ENCODE measurements at places on chromosomes 2 and 18.

DNA sequence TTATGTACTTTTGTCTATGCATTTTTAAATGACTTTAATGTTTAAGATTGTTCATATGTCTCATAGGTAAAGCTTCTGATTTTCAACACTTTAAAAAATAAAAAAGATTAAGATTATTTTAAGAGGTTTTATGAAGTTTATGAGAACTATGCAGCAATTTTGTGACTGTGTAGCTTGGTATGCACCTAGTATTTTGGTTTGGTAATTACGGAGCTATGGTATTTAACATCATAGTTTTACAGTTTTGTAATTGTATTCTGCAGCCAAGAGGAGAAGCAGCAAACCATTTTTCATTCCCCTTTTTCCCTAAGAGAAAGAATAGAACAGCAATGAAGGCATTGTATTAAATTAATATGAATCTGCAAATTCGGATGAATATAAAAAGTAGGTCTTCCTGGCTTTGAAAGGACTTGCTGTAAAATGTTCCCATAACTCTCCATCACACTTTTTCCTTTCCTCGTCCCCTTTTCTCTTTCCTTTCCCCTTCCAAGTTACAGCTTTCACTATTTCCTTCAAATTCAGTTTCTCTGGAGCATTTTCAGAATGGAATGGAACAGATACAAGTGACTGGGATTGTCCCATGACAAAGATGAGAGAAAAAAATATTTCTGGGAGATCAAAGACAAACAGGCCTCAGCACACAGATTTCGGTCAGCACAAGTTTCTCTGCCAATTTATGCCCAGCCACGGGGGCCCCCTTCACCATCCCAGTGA lies 26.1 kb upstream of the PIEZO2 start:
- peak; percentile 89 for DNase-seq

DNA sequence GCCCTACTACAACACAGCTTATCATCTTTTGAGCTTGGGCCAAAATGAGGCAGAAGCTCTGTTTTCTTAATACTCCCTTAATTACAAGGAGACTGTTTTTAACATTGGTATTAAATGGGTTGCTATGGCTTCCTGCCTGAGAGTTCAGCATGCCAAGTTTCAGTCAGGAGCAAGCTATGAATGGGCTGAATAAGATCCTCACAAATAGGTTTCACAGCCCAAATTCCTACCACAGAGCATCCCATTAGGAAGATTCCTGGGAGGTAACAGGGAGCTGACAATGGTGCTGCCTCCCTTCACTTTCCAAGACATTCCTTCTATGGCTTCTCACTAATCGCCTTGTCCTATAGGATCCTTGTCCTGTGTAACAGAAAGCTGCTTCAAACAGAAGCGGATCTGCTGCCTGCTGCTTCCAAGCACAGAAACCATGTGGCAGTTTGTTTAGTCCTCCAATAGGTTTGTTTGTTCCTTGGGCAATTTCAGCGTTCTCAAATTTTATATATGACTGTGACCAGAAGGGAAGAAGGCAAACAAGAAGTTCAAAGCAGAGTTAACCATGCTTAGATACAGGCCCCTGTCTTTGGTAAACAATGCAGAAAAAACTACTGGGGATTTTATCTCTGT lies 70.9 kb downstream of the NCKAP5 start:
- DNase-seq, result peak; percentile 69

GRCh38 chr18:23213200-23213599 lies 77.9 kb downstream of the CABLES1 start:
- no peak for DNase-seq

- no peak for DNase-seq
Observed at GRCh38 chr2:19496646-19497045, 138.2 kb upstream of the OSR1 start.

GRCh38 chr18:49747876-49748275 lies 65.5 kb downstream of the ACAA2 start:
- DNase-seq, result peak; percentile 57

DNA sequence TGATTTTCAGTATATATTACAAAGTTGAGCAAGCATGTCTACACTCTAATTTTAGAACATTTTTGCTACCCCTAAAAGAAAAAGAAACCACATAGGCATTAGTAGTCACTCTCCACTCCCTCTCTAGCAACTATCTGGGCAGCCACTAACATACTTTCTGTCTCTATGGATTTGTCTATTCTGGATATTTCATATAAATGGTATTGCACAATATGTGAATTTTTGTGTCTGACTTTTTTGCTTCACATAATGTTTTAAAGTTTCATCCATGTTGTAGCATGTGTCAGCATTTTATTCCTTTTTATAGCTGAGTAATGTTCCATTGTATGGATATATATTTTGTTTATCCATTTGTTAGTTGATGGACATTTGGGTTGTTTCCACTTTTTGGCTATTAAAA lies 232.5 kb upstream of the CTAGE1 start:
- DNase-seq, result peak; percentile 63

- DNase-seq, result no peak
Observed at GRCh38 chr2:194567661-194568017, 1089.4 kb upstream of the SLC39A10 start.

DNA sequence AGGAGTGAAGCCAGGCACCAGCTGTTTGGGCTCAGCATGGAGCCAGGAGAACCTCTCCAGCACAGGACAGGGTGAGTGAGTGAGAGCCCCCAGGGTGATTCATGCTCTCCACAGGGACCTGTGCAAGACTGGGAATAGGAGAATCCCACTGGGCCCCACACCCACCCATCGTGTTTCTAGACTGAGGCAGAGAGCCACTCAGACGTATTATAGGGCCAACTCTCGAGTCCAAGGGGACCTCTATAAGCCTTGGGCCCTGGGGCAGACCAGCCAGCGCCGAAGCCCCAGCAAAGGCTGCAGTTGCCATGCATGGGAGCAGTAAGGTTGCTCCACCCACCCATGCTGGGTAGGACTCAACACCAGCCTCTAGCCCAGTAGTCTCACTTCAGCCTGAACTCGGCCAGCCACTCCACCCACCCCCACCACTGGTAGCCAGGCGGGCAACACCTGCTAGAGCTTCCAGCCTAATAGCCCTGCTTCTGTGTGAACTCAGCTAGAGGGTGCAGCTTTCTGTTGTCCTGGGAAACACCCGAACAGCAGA lies 19.0 kb downstream of the PFN4 start:
- DNase-seq, result no peak

DNA sequence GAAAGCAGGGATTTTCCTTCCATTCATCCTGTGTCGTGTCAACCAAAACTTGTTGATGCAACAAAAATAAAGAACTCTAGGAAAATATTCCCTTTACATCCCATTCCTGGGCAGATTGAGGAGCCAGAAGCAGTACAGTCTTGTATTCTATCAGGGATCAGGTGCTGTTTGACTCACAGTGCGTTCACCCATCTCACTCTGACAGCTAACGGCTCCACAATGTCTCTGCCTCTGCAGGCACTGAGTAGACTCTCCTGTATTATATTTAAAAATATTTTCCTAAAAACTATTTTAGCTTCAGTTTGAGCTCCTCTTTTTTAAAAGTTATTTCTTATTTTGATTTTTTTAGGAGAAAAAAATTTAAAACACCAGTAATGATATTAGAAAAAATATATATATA lies 600.6 kb upstream of the SALL3 start:
- no peak for DNase-seq

DNA sequence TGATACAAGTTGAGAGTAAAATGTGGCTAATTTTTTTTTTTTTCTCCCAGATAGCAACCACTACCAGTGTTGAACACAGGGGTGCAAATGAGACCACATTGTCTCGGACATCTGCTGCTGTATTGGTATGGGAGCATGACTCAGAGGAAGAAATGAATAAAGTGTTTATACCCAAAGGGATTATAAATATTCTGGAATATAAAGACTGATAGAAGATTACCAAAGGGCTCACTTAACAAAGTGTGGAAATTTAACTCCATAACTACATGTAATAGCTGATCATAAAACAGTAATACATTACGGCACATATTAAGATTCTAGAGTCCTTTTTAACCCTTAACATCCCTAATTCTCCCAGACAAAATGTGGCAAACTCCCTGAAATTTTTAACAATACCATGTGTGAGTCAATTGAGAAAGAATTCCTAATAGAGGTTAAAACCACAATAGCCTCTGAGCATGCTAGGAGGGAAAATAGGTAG lies 1023.0 kb upstream of the ACVR2A start:
- peak; percentile 60 for DNase-seq

GRCh38 chr2:696463-696862 lies 19.3 kb upstream of the TMEM18 start:
- DNase-seq, result no peak

GRCh38 chr2:234204480-234204879 lies 154.0 kb downstream of the SPP2 start:
- DNase-seq, result peak; percentile 36

DNA sequence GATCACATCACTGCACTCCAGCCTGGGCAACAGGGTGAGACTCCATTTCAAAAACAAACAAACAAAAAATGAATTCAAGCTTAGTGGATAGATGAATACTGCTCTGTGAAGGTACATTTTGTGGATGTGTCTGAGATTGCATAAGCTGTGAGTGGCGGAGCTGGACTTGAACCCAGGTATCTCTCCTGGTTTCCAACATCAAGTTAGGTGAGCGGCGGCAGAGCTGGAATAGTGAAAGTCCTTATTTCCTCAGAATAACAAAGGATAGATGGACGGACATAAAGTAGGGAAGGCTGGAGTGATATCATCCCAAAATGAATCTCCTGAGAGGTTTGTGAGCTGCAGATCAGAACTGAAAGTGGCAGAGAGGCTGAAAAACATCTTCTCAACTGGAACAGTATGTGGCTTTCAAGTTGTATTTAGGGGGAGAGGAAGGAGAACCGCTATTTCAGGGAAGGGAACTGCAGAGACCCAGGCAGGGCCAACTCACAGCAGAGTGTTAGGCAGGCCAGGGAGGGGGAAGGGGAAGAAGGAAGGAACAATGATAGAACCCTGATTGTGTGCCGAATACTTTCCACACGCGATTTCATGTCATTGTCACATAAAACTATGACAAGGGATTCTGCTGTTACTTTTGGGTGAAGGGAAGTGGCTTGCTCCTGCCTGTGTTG lies 106.2 kb downstream of the LPIN1 start:
- DNase-seq, result no peak

- DNase-seq, result no peak
Observed at GRCh38 chr2:120439637-120440384, 93.9 kb downstream of the INHBB start.

DNA sequence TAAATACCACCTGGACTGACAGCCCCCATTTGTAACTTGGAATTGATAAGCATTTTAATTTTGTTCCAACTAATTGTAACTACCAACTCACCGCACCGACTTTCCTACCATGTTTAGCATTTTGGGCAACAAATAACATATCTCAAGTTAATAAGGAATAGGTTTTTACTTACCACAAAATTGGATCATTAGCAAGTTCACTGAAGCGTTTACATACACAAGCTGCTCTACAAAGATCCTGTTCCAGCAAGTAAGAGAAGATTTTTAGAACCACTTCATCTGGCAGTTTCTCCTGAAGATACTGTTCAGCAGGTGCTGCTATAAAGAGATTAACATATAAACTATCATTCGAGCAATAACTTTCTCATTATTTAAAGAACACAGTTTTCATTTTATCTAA lies 55.7 kb downstream of the MSH6 start:
- no peak for DNase-seq

DNA sequence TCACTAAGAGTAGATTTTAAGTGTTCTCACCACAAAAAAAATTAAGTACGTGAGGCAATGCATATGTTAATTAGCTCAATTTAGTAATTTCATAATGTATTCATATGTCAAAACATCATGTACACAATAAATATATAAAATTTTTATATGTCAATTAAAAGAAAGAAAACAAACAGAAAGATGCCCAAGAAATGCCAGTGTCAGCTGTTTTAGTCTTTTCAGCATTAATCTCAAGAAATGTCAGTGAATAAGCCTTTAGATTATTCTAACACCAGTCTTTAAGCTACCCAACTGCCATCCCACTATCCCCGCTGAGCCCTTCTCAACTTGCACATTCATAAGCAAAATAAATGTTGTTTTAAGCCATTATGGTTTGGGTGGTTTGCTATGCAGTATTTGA lies 76.5 kb downstream of the C1D start:
- no peak for DNase-seq

GRCh38 chr2:138730497-138731030 lies 49.6 kb downstream of the NXPH2 start:
- no peak for DNase-seq

- DNase-seq, result no peak
Observed at GRCh38 chr2:21131861-21132260, 8.1 kb downstream of the TDRD15 start.

DNA sequence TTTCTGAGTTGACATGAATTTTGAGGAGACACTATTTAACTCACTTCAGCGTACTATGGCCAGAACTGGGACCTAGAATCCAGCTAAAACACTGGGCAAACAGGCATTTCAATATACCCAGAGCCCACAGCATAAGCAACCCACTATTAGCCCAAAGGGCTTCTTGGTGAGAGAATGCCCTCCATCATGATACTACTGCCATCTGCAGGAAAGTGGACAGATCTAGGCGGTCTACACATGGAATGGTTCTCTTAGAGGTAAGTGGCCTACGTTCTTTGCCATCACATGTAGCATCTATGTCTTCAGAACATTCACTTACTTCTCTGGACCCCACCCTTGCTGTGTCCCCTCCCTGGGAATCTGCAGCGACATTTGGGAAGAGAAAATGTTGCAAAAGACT lies 181.3 kb upstream of the LINC00305 start:
- DNase-seq, result peak; percentile 3

DNA sequence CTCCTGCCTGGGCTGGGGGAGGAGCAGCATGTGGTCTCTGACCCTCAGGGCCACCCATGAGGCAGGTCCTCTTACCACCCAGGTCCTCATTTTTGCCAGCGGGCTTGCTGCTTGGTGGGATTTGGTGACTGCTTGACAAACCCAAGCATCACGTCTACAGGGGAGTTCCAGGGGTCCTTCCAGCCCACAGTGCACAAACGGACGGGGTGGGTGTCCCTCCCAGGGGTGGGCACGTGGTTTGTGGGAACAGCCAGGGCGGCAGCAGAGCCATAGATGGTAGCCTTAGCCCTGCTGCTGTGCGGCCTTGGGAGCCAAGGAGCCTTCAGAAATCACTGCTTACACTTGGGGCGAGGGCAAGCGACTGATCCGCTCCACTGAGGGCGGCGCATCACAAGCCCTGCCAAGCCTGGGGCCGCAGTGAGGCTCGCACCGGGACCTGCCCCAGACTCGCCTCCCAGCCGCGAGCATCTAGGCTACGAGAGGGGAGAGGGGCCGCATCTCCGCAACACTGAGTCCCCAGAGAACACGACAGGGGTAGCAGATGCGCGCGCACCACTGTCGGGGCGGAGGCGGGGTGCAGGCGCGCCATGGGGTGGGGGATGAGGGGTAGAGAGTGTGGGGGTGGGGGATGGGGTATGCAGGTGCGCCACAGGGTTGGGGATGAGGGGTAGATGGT lies 36.9 kb downstream of the SNED1 start:
- DNase-seq, result no peak

- peak; percentile 73 for DNase-seq
Observed at GRCh38 chr2:25521665-25522387, 151.6 kb downstream of the DTNB start.

DNA sequence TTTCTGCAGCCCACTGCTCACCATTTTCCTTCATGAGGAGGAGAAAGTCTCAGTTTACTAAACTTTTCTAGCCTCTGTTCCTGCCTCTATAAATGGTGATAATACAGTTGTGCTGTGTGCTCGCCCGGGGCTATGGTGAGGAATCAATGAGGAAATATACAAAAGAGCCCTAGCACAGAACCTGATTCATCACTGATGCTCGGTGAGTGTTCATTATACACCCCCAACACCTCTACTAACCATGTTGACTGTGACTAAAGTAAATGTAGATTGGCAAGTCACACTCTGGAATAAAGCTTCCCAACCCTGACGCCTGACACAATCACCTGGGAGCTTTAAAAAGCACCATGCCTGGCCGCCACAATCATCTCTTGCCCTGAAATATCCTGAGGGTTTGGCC lies 118.8 kb upstream of the CYP1B1 start:
- no peak for DNase-seq
